ENCODE measurements at places on chromosomes 2 and 18. TPM values are rescaled to one million over a fixed set of nuclear protein-coding genes. Genes with fewer than 3 reads are reported as not detected.

The SOCS6 gene
- total RNA-seq, result 42.3 TPM

GRCh38 chr2:111046670-111047069 lies 74.0 kb upstream of the BCL2L11 start:
- no peak for DNase-seq

DNA sequence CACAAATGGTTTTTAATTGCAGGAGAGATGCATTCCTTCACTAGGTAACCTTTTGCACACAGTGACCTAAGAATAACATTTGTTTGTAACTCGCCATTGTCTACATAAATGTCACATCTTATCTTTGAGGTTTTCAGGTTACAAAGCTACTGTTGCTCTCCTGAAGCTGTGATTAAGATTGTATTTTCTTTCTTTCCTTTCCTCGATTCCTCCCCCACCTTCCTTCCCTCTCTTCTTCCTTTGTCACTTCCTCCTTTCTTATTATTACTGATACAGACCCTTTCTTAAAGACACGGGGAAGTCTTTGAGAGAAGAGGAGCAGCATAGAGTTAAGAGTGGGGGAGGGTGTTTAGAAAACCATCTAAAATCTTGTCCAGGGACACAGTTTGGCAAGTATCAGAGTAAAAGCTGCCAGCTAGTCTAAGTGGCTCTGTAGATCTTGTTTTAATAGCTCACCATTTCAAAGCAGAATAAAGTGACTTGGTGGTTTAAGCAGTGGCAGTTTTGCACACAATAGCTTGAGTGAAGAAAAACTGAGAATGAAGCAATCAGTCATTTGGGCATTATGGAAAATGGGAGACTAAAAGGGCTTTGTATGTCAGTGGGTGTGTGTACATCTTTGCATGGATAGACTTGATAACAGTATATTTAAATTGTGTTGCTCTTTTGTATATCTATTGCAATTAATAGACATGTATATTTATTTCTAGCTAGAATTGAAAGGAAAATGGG lies 10.9 kb downstream of the CERS6 start:
- DNase-seq, result no peak

DNA sequence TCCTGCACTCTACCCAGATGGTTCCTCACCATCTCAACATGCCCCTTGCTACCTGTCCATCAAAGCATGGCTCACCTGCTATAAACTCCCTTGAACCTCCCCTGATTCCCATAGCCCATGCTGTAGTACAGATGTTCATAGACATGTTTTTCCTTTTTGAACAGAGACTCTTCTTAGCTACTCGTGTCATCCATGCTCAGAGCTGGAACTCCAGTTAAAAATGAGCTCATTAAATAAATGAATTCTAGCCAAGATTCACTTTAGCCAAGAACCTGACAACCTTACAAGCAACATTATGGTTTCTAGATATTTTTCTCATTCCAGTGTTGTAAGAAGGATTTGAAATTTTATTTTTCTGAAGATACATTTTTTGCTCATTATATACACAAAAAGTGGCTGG lies 65.0 kb downstream of the SCG2 start:
- no peak for DNase-seq

GRCh38 chr18:51191128-51191717 lies 6.3 kb downstream of the MEX3C start:
- DNase-seq, result peak; percentile 6

GRCh38 chr2:129462967-129463366 lies 516.5 kb upstream of the RAB6C start:
- DNase-seq, result no peak

- DNase-seq, result no peak
Observed at GRCh38 chr2:156955701-156956100, 301.8 kb upstream of the GALNT5 start.

- DNase-seq, result no peak
Observed at GRCh38 chr18:45635893-45636509, 20.7 kb downstream of the SLC14A2 start.

- no peak for DNase-seq
Observed at GRCh38 chr2:194182888-194183287, 1474.1 kb upstream of the SLC39A10 start.

The LOXHD1 gene
- 0.05 TPM for total RNA-seq

GRCh38 chr2:239725551-239725890 lies 299.6 kb downstream of the NDUFA10 start:
- DNase-seq, result no peak

GRCh38 chr2:176534798-176535466 lies 265.7 kb downstream of the MTX2 start:
- DNase-seq, result no peak

The IDH1 gene
- total RNA-seq, result 137 TPM

GRCh38 chr2:167136879-167137596 lies 248.8 kb downstream of the XIRP2 start:
- DNase-seq, result no peak

The MARCHF4 gene
- total RNA-seq, result 1.5 TPM

The SLC66A3 gene
- 29.3 TPM for total RNA-seq

DNA sequence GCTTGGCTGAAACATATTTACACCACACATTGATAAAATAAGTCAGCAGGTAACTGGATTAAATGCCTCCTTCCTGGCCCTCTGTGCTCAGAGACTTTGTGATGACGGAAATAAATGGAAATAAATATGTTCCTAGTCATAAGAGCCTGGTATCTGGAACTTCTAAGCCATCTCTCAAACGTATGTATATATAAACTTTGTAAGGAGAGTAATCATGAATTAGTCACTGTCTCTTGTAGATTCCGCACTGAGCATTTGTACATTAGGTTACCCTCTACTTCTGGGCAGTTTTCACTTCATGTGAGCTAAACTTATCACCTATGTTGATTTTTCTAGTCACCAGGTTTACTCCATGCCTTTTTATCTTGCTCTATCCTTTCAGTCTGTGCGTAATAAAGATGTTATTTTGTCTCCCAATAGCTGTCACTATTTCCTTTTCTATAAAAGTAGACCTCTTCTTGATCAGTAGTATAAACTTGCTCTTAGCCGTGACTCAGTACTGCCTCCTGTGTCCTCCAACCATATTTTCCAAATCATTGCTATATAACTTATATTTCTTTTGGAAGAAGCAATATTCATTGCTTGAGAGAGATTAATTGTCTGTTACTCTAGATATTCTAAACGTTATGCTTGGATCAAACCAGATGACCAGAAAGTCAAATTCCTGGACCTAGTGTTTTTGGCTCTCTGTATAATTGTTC lies 53.2 kb downstream of the FEZ2 start:
- DNase-seq, result peak; percentile 55

DNA sequence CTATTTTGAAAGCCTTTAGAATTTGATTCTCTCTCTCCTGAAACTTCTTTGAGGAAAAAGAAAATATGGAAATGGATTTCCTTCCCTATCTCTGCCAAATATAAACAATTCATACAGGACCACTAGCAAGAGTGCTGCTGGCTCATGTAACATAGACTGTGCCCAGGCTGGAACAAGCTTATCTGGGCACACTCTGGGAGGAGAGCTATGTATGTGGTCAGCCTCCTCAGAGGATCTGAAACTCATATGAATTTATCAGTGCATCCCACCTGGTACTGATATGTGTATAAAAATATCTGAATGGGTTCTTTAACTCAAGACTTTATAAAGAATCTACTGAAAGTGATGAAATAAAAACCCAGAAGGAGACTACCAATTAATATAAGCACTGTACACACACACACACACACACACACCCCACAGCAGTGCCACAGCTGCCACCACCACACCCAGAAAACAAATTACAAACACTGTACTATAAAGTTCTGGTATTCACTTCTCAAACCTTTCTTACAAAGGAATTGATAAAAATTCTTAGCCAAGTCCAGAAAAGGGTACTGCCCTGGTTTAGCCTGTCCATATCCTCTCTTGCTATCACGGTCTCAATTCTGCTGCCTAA lies 115.6 kb downstream of the IRS1 start:
- no peak for DNase-seq

GRCh38 chr2:29123617-29124349 lies 8.6 kb downstream of the CLIP4 start:
- peak; percentile 43 for DNase-seq

GRCh38 chr2:169845016-169845415 lies 17.8 kb downstream of the UBR3 start:
- no peak for DNase-seq

- peak; percentile 87 for DNase-seq
Observed at GRCh38 chr2:100902817-100903405, 83.0 kb downstream of the NPAS2 start.

- no peak for DNase-seq
Observed at GRCh38 chr2:206740800-206741199, 22.6 kb upstream of the DYTN start.

- no peak for DNase-seq
Observed at GRCh38 chr2:212974692-212975091, 176.7 kb downstream of the IKZF2 start.

The IMP4 gene
- 98.0 TPM for total RNA-seq

GRCh38 chr18:10421859-10422258 lies 32.6 kb upstream of the APCDD1 start:
- DNase-seq, result no peak

DNA sequence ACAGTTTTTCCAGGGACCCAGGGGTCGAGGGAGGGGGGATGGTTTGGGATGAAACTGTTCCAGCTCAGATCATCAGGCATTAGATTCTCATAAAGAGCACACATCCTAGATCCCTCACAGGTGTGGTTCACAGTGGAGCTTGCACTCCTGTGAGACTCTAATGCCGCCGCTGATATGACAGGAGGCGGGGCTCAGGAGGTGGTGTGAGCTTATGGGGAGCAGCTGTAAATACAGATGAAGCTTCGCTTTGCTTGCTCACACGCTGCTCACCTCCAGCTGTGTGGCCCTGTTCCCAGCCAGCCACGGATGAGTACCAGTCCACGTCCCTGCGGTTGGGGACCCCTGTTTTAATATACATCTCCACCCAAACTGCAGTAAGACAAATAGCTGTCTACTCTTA lies 204.2 kb downstream of the AGAP1 start:
- DNase-seq, result no peak

- peak; percentile 89 for DNase-seq
Observed at GRCh38 chr2:117835990-117836760, 21.7 kb downstream of the DDX18 start.

The SCYGR4 gene
- not detected for total RNA-seq

DNA sequence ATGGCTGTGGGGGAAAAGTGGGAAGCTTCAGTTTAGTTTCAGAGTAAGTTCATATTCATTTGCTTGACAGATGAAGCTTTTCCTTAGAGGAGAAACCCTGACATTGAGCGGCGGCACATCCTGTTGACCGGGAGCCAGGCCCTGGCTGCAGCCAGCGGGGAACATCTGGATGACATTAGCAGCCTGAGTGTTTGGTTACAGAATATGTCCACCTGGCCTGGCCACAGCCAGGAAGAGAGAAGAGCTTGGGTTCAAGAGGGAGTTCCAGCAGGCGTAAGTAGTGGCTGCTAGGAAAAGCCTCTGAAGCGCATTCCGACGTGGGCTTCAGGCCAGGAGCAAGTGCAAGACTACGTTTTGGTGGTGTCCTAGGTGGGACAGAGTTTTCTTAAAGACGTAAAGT lies 144.9 kb upstream of the MYCN start:
- DNase-seq, result no peak

- no peak for DNase-seq
Observed at GRCh38 chr2:172623249-172623965, 67.5 kb downstream of the PDK1 start.

DNA sequence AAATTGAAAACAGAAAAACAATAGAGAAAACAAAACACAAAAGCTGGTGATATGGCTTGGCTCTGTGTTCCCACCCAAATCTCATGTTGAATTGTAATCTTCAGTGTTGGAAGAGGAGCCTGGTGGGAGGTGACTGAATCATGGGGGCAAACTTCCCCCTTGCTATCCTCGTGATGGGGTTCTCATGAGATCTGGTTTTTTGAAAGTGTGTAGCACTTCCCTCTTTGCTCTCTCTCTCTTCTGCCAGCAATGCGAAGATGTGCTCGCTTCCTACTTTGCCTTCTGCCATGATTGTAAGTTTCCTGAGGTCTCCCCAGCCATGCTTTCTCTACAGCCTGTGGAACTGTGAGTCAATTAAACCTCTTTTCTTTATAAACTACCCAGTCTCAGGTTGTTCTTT lies 112.3 kb upstream of the UXS1 start:
- DNase-seq, result no peak

- no peak for DNase-seq
Observed at GRCh38 chr2:69680001-69680675, 36.6 kb upstream of the AAK1 start.

The BOLL gene
- total RNA-seq, result not detected

DNA sequence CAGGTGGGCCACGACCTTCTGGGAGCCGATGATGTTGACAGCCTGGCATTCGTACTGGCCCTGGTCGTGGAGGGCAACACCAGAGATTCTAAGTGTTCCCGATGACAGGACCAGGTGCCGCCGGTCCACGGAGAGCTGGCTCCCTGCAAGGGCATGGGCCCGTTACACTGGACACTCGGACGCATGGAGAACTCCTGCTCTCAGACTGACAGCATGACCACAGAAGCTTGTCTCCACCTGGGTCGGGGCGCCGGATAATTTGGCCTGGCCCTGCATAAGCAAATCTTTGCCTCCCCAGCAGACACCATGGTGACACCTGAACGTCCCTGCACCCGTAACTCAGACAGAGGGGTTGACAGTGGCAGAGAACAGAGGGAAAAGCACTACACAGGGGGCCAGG lies 80.7 kb downstream of the PXDN start:
- DNase-seq, result no peak

The TEKT4 gene
- total RNA-seq, result not detected

DNA sequence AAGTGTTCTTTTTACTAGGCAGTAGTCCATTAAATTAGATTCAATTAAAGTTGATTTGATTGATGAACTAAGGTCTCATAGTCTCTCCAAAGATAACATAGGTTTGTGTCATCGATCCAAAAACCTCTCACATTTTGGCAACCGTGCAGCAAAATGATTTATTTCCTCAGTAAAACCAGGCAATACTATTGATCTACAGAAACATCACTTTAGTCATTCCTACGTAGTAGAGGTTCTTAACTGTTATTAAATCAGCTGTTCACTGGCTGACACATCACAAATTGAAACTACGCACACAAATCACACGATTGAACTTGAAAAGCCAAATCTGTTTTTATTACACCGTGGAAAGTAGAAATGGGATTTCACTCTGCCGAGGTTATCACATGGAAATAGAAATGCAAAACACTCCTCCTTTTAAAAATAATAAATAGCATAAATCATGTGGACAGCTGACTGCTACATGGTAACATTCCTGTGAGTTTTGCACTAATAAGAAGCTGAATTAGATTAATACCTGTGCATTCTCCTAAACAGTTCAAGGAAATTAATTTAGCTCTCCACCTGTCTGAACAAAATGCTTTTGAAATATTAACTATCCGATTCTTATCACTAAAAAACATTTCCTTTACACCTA lies 262.5 kb downstream of the CDH20 start:
- no peak for DNase-seq

The MOCOS gene
- 0.34 TPM for total RNA-seq

GRCh38 chr2:102279391-102279735 lies 32.0 kb upstream of the IL1RL1 start:
- DNase-seq, result no peak

- DNase-seq, result no peak
Observed at GRCh38 chr2:1674766-1675397, 69.4 kb downstream of the PXDN start.

GRCh38 chr2:60945341-60945740 lies 64.0 kb downstream of the REL start:
- DNase-seq, result no peak
